ENCODE measurements at places on chromosomes 7 and 10. TPM values are rescaled to one million over a fixed set of nuclear protein-coding genes. Genes with fewer than 3 reads are reported as not detected.

CFAP46 gene
- not detected for polyA plus RNA-seq

- DNase-seq, result no peak
Measured at GRCh38 chr10:68790476-68790875, 36.9 kb upstream of the STOX1 start.

- DNase-seq, result no peak
Measured at GRCh38 chr10:93873420-93874115, 20.2 kb upstream of the SLC35G1 start.

- DNase-seq, result no peak
Measured at GRCh38 chr7:116535416-116535815, 10.6 kb downstream of the CAV1 start.

GRCh38 chr10:71750124-71750841 lies 23.0 kb downstream of the VSIR start:
- no peak for DNase-seq
